ENCODE measurements at places on chromosomes 12 and 14. TPM values are rescaled to one million over a fixed set of nuclear protein-coding genes. Genes with fewer than 3 reads are reported as not detected.
A peak's percentile ranks its signal among the peaks of the same experiment; 100 is the strongest.

Gene BORCS5
- 27.1 TPM for total RNA-seq

Gene GLT8D2
- 45.2 TPM for total RNA-seq

Gene CMA1
- not detected for total RNA-seq

Gene TMTC1
- total RNA-seq, result 160 TPM

Gene CIDEB
- 10.9 TPM for total RNA-seq

Gene RNF212B
- not detected for total RNA-seq

Gene MYF5
- not detected for total RNA-seq

Gene TCL1B
- not detected for total RNA-seq

Gene ANKRD33
- not detected for total RNA-seq

Gene CBLN3
- total RNA-seq, result 1.3 TPM

GRCh38 chr14:90552465-90553297, 155.9 kb downstream of the CALM1 start:
- no peak overlapping the region for H3K4me3 ChIP-seq
- no peaks in the 10 kb centered on the region for H3K4me1 ChIP-seq
- no peak for DNase-seq

DNA sequence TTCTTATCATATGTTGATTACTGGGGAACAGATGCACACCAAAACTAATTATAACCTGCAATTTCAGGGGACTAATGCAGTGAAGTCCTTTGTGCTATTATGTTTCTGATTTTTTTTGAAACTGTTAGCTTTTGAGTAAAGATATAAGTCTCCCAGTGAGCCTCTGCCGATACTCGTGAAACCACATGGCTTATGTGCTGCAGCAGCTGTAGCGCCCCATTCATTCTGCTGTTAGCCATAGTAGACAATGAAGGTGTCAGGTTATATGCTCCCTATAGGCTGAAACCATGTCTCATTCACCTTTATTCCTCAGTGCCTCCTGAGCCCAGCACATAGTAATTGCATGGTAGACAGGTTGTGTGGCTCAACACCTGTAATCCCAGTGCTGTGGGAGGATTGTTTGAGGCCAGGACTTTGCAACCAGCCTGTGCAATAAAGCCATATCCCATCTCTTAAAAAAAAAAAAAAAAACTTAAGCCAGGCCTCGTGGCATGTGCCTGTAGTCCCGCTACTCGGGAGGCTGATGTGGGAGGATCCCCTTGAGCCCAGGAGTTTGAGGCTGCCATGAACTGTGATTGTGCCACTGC, 25.0 kb downstream of the GOLGA5 start:
- H3K36me3 ChIP-seq, result peaks cover 58% of the 10 kb centered on the region
- H3K4me1 ChIP-seq, result no peaks in the 10 kb centered on the region
- DNase-seq, result no peak
- H3K27me3 ChIP-seq, result no peaks in the 10 kb centered on the region

GRCh38 chr14:99138999-99139865, 132.8 kb downstream of the BCL11B start:
- H3K27ac ChIP-seq, result no peak overlapping the region
- no peak overlapping the region for H3K4me3 ChIP-seq

GRCh38 chr14:32932302-32932913, 6.3 kb upstream of the NPAS3 start:
- no peaks in the 10 kb centered on the region for H3K36me3 ChIP-seq
- no peaks in the 10 kb centered on the region for H3K27me3 ChIP-seq
- no peak overlapping the region for H3K27ac ChIP-seq
- H3K4me3 ChIP-seq, result peak overlapping the region; percentile 80

DNA sequence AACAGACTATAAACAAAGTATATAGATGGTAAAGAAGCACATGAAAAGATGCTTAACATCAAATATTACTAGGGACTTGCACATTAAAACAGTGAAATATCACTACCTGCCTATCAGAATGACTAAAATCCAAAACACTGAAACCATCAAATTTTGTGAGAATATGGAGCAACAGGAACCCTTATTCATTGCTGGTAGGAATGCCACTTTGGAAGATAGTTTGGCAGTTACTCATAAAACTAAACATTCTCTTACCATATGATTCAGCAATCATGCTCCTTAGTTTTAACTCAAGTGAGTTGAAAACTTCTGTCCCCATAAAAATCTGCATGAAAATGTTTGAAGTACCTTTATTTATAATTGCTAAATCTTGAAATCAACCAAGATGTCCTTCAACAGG, 297.6 kb downstream of the DAD1 start:
- H3K4me1 ChIP-seq, result peaks cover 13% of the 10 kb centered on the region
- H3K27ac ChIP-seq, result no peak overlapping the region
- no peaks in the 10 kb centered on the region for H3K36me3 ChIP-seq
- no peak for DNase-seq
- no peaks in the 10 kb centered on the region for H3K27me3 ChIP-seq

DNA sequence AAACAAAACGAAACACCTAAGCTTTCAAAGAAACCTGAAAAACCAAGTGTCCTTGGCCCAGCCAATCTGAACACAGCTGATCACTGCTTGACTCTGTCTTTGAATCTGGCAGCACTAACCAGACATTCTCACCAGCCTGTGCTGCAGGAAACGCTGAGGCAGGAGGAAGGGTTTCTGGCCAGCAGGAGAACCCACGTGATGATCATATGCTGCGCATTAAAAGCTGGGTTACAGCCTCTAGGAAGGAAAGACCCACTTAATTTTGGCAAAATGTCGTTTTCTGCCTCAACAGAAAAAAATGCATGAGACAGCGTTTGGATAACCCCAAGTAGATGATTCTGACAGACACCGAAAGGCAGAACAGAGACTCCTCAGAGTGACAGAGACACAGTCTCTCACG, 9.8 kb downstream of the APPL2 start:
- H3K27ac ChIP-seq, result peak overlapping the region; percentile 3
- peaks cover 6% of the 10 kb centered on the region for H3K36me3 ChIP-seq
- no peaks in the 10 kb centered on the region for H3K27me3 ChIP-seq
- H3K4me1 ChIP-seq, result peaks cover 26% of the 10 kb centered on the region
- H3K4me3 ChIP-seq, result peak overlapping the region; percentile 56
- DNase-seq, result peak; percentile 29

GRCh38 chr14:49924852-49925251, 32.0 kb downstream of the ARF6 start:
- H3K27ac ChIP-seq, result no peak overlapping the region
- H3K36me3 ChIP-seq, result no peaks in the 10 kb centered on the region
- DNase-seq, result no peak
- no peaks in the 10 kb centered on the region for H3K27me3 ChIP-seq
- no peak overlapping the region for H3K4me3 ChIP-seq

GRCh38 chr14:96571311-96571710, 69.1 kb downstream of the PAPOLA start:
- no peak overlapping the region for H3K27ac ChIP-seq
- no peaks in the 10 kb centered on the region for H3K36me3 ChIP-seq
- H3K4me1 ChIP-seq, result peaks cover 22% of the 10 kb centered on the region
- DNase-seq, result no peak

DNA sequence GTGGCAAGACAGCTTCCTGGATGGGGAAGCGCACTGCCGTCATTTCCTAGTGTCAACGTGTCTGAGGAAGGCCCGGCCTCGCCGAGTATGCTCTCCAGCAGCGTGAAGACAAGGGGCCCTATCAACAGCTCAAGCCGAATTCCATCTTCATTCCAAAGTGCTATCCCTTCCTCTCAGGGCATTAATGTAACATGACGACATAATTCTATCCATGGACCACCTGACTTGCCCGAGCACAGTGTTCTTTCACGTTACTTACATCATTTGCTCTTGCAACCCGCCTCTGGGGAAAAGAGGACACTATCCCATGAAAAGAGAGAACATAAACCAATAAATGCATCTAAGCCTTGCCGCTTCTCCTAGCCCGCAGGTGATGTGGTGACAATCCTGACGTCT, 22.9 kb downstream of the CCDC92 start:
- H3K36me3 ChIP-seq, result peaks cover 4% of the 10 kb centered on the region
- no peak overlapping the region for H3K4me3 ChIP-seq
- H3K27ac ChIP-seq, result no peak overlapping the region
- no peak for DNase-seq

DNA sequence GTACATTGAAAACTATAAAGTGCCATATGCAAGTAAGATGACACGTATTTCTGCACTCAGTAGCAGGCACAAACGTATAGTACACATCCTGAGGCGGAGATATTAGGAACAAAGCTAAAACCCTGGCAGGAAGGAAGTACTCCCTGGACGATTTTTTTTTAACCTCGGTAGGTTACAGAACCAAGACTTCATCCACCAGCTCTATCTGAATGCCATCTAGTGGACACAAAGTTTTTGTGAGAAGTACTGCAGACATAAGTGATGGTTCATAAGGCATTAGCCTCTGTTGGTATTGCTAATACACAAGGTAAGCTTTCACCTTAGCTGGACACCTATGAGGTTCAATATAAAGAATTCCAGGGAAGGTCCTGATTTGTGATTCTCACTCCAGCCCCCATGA, 83.0 kb upstream of the CCDC196 start:
- H3K27me3 ChIP-seq, result no peaks in the 10 kb centered on the region
- no peak overlapping the region for H3K4me3 ChIP-seq
- H3K27ac ChIP-seq, result no peak overlapping the region
- H3K36me3 ChIP-seq, result no peaks in the 10 kb centered on the region
- H3K4me1 ChIP-seq, result peaks cover 23% of the 10 kb centered on the region
- no peak for DNase-seq

GRCh38 chr12:113983265-113983664, 17.1 kb upstream of the RBM19 start:
- no peaks in the 10 kb centered on the region for H3K27me3 ChIP-seq
- no peak overlapping the region for H3K27ac ChIP-seq
- no peak overlapping the region for H3K4me3 ChIP-seq
- DNase-seq, result no peak
- no peaks in the 10 kb centered on the region for H3K4me1 ChIP-seq
- H3K36me3 ChIP-seq, result no peaks in the 10 kb centered on the region

- no peaks in the 10 kb centered on the region for H3K4me1 ChIP-seq
- H3K36me3 ChIP-seq, result no peaks in the 10 kb centered on the region
- no peak overlapping the region for H3K27ac ChIP-seq
- DNase-seq, result no peak
- no peaks in the 10 kb centered on the region for H3K27me3 ChIP-seq
- H3K4me3 ChIP-seq, result no peak overlapping the region
These were observed 343.4 kb downstream of the LRIG3 start for GRCh38 chr12:58576916-58577315.

DNA sequence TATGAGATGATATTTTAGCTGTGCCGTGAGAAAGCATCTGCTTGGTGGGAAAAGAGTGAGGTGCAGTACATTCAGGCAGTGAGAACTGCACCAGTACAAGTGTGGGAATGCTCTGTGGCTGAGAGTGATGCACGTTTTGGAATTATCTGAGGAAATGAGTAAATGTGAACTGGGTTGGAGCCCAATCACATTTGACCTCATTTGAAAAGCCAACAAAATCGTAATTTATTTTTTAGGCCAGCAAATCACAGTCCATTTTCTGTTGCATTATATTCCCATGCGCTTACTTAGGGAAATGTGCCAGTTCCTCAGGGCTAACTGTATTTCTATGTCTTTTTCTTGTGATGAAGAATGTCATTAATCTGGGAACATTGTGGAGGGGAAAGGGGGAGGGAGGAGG, 77.3 kb downstream of the SNAPC1 start:
- no peak overlapping the region for H3K4me3 ChIP-seq
- H3K4me1 ChIP-seq, result no peaks in the 10 kb centered on the region
- no peaks in the 10 kb centered on the region for H3K27me3 ChIP-seq
- H3K27ac ChIP-seq, result no peak overlapping the region
- no peaks in the 10 kb centered on the region for H3K36me3 ChIP-seq

GRCh38 chr12:30134229-30134628, 350.5 kb upstream of the TMTC1 start:
- H3K4me3 ChIP-seq, result no peak overlapping the region
- no peaks in the 10 kb centered on the region for H3K36me3 ChIP-seq
- H3K27me3 ChIP-seq, result no peaks in the 10 kb centered on the region
- no peaks in the 10 kb centered on the region for H3K4me1 ChIP-seq
- H3K27ac ChIP-seq, result no peak overlapping the region

GRCh38 chr12:7444076-7444475, at the start of gene CD163L1:
TSS of gene CD163L1 (minus strand) at chr12:7444153. CDS start at chr12:7444127, 26 bp downstream.
- H3K4me3 ChIP-seq, result no peak within 1 kb of the TSS
- H3K27ac ChIP-seq, result no peak within 1 kb of the TSS
- no peaks in the 10 kb centered on the region for H3K4me1 ChIP-seq
- no peaks in the 10 kb centered on the region for H3K36me3 ChIP-seq
- DNase-seq, result no peak

GRCh38 chr12:109065154-109065852, 12.9 kb downstream of the USP30 start:
- no peak for DNase-seq
- no peak overlapping the region for H3K27ac ChIP-seq
- H3K36me3 ChIP-seq, result peaks cover 32% of the 10 kb centered on the region
- H3K27me3 ChIP-seq, result no peaks in the 10 kb centered on the region
- no peaks in the 10 kb centered on the region for H3K4me1 ChIP-seq
- H3K4me3 ChIP-seq, result no peak overlapping the region

GRCh38 chr14:90191585-90191984, 64.8 kb upstream of the PSMC1 start:
- H3K27me3 ChIP-seq, result no peaks in the 10 kb centered on the region
- no peaks in the 10 kb centered on the region for H3K36me3 ChIP-seq
- no peak overlapping the region for H3K27ac ChIP-seq
- H3K4me3 ChIP-seq, result no peak overlapping the region
- no peak for DNase-seq
- H3K4me1 ChIP-seq, result no peaks in the 10 kb centered on the region

DNA sequence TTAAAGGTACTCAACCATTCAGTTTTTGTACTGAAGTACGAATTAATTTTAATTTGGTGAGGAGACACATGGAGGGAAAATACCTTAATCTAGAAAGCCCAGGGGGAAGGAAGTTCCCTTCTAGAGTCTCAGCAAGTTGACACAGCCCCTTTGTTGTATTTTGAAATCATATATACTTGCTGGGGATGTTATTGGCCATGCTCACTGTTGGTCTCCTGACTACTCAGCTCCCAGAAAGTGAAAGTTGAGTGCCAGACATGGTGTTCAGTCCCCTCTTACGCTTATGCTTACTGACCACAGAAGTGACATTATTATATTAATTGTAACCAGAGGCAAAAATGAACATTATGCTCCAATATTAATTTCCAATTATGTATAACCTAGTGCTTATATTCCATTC, 28.1 kb downstream of the ARF6 start:
- no peak overlapping the region for H3K4me3 ChIP-seq
- no peak overlapping the region for H3K27ac ChIP-seq
- H3K27me3 ChIP-seq, result no peaks in the 10 kb centered on the region
- no peaks in the 10 kb centered on the region for H3K4me1 ChIP-seq
- no peak for DNase-seq
- H3K36me3 ChIP-seq, result no peaks in the 10 kb centered on the region

All from thoracic aorta (tissue), 2 donors.